NCI-H1930 (cell line): ENCODE measurements at places on chromosomes 2 and 18.

GRCh38 chr2:233832869-233833311, 21.4 kb downstream of the HJURP start:
- DNase-seq: no peak

- DNase-seq: no peak
Observed at GRCh38 chr2:191631754-191632153, 46.2 kb upstream of the NABP1 start.

DNA sequence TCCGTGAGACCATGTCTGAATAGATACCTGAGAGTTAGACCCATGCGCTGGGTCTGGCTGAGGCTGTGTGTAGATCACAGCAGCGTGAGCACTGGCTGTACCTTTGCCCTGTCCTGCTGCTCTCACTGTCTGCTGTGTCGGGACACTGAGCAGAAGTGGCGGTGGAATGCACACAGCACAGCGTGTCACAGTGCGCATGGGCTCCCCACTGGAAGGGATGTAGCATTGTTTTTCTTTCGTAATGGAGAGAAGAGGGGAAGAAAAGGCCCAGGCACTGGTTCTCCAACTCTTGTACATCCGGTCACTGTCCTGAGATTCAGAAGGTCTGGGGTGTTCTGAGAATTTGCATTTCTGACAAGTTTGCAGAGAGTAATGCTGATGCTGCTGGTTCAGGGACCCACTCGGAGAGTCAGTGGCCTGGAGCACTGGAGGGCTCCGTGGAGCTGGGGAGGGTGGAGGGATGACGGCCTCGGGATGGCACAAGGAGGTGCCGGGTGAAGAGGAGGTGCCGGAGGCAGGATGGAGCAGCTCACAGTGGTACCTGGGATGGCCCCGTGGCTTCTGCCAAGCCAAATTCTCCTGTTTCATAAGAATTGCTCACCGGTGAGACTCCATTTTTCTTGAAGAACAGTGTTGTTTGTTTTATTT, 252.8 kb downstream of the LDLRAD4 start:
- no peak for DNase-seq

DNA sequence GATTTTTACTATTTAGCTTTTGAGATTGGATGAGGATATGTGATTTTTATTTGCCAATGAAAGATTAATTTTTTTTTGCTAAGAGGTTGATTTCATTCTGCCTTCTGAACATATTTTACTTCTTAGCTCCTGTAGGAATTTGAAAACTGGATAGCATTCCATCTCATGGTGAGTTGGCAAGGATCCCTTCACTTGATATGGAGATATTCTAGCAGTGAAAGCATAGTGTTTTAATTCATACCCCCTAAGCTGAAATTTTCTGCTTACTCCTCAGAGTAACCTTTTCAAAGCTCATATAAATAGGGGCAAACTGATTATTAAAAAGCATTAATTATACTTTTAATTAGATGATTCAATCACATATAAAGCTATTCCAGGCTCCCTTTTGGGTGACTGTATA, 61.0 kb upstream of the KCNJ3 start:
- no peak for DNase-seq

DNA sequence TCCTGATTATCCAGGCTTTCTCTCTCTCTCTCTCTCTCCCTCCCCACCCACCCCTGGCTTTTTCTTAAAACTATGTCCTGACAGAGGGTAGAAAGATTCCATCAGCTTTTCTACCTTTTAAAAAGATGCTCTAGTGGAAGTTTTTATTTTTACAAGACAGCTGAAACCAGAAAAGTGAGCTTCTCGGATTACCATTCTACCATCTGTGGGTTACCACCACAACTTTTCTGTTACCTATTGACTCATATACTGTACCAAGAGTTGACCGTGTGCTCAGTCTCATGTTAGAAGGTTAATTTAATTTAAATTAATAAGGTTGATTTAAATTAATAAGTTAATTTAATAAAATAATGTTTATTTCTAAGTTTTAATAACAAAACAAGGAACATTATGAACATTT, 137.6 kb downstream of the UPP2 start:
- no peak for DNase-seq

GRCh38 chr2:190912726-190913125, 32.1 kb downstream of the GLS start:
- no peak for DNase-seq

DNA sequence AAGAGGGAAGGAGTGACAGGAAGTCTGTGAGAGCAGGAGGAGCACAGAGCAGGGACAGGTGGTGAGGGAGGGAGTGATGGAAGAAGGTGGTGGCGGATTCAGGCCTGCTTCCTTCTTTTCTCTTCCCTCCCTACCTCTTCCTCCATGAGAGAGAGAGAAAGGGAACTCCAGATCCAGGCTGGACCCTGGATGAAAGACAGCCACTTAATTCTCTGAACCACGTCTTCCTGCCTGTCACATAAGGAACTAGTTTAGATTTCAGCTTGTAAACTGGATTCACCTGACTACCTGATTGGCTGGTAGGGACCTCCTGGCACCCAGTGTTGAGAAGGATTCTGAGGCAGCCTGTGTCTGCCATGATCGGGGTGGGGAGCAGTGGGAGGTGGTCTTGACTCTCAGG, 48.9 kb downstream of the PAX8 start:
- DNase-seq: no peak

- DNase-seq: no peak
Observed at GRCh38 chr18:12010187-12010802, 29.0 kb downstream of the IMPA2 start.

DNA sequence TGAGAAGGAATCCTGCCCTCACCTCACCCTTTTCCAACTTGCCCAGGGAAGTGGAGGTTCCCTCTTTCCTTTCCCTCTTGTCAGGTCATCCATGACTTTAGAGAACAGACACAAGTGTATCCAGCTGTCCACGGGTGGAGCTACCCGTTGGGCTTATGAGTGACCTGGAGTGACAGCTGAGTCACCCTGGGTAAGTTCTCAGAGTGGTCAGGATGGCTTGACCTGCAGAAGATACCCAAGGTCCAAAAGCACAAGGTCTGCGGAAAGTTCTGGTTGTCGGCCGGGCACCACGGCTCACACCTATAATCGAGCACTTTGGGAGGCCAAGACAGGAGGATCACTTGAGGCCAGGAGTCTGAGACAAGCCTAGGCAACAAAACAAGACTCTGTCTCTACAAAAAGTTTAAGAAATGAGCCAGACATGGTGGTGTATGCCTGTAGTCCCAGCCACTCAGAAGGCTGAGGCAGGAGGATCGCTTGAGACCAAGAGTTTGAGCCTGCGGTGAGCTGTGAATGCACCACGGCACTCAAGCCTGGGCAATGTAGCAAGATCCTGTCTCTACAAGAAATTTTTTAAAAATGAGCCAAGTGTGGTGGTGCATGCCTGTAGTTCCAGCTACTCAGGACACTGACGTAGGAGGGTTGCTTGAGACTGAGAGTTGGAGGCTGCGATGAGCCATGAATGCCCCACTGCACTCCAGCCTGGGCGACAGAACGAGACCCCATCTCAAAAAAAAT, 14.0 kb upstream of the CNDP1 start:
- no peak for DNase-seq

- no peak for DNase-seq
Observed at GRCh38 chr2:215678094-215678493, 242.2 kb upstream of the FN1 start.

DNA sequence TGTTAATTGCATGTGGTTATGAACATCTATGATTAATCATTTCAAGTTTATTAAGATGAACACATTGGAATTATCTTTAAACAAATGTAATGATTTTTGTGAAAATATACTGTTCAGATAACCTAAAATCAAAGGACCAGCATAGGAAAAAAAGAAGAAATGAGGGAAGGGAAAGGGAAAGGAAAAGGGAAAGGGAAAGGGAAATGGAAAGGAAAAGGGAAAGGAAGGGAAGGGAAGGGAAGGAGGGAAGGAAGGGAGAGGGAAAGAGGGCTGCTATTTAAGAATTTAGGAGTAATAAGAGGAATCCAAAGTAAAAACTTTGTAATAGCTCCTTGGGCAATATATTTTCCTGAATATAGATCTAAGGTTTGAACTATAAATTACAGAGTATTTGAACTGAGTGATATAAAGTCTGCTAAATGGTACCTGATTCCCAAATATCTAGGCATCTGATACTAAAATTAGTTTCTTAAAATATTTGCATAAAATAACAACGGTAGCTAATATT, 726.3 kb downstream of the EPHA4 start:
- no peak for DNase-seq
